ENCODE measurements at places on chromosomes 2 and 18.

- DNase-seq, result no peak
These were observed 21.0 kb upstream of the LOXHD1 start for GRCh38 chr18:46678041-46678440.

DNA sequence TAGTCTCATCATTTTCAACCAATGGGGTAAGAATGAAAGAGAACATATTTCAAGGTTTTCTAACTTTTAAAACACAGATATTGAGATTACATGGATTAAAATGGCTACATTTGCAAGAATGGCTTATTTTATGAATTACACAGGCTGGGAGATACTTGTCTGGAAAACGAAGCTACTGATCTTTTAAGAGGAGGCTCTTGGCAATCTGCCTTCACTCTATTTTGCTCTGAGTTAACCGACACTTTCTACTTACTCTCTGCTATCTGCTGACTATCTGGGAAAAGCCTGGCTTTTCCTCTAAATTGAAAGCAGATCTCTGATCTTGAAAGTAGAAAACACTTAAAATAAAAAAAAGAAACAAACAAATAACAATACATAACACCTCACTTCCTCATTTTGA is 325.4 kb upstream of the LINC00305 start:
- DNase-seq, result no peak

- DNase-seq, result no peak
These were observed 75.9 kb downstream of the CABLES1 start for GRCh38 chr18:23211146-23211545.

GRCh38 chr2:138818556-138818955 is 38.4 kb upstream of the NXPH2 start:
- DNase-seq, result no peak

DNA sequence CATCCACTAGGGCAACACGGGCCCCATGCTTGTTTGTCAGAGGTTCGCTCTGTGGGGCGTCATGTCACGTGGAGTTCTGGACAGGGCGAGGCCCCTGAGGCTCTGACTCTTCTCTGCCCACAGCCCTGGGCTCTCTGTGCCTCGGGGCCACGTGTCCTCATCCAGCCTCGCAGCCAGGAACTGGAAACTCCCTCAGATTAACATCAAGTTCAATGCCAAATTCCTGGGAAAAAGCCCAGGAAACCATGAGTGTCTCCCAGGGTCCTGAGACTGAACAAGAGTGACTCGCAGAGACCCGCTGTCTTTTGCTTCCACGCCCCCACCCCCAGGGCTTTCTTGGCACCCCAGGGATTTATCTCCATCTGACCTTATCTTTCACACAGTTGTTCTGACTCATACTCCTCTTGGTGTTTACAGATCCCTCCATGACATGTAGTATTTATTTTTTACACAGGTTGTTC is 174.0 kb upstream of the PIEZO2 start:
- no peak for DNase-seq

- DNase-seq, result no peak
These were observed 127.9 kb upstream of the LGALSL start for GRCh38 chr2:64325852-64326577.

- no peak for DNase-seq
These were observed 397.1 kb downstream of the ERBB4 start for GRCh38 chr2:212141499-212141898.

DNA sequence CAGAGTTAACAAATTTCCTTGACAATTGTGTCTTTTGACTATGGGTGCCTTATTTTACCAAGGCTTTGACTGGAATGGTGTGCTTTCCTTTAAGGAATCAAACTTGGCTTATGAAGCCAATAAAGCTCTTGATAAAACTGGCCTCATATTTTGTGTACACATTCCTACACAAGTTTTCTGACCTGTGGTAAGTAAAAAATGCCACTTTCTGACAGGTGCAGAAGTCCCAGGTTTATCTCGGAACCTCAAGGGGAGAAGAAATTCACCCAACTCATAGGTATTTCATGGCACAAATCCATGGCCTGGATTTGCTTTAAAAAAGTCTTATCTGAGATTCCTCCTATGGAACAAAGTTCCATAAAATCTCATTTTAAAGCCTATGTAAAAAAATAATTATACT is 880.6 kb upstream of the LRATD1 start:
- no peak for DNase-seq

GRCh38 chr2:61018318-61018755 is 282 bp upstream of the PUS10 start:
- no peak for DNase-seq

DNA sequence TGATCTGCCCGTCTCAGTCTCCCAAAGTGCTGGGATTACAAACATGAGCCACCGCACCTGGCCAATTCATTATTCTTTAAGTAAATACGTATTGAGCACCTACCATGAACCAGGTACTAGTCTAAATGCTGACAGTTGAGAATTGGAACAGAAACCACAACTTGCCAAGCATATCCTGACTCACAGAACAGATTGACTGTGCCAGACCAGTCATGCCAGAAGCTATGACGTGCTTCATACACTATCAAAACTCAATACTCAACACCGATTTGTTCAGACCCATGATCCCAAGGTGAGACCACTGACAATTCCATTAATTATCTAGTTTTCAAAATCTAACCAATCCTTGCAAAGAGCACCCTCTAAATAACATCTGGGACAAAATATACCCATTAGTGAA is 148.6 kb downstream of the B3GNT2 start:
- DNase-seq, result no peak

DNA sequence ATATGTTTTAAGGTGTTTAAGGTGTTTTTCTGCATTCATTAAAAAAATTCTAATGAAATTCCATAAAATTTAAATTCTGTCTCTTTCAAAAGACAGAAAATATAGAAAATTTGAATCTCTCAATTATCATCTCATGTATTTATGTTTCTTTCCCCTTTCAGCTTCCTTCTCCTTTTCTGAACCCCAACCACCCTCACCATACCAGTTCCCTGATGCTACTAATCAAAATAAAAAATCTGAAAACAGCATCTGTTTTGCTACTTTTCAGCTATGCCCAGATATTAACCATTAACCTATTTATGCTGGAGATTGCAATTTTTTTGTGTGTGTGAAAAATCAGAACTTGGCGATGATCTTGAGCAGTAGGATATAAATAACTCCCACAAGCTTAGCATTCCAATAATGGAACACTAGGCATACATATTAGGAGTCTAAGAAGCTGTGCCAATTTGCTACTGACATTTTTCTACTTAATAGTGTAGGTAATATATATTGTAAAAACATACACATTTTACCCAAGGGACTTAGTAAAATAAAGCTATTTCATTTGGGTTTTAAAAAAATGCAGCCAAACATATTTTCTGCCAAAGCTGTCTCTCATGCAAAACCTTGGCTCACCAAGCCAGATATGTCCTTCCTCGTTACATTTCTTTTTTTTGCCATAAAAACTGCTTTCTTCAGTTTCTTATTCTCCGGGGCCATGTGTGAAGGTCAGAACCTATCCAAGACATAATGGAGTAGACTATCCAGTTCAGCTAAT is 32.6 kb upstream of the AGPS start:
- DNase-seq, result no peak

- DNase-seq, result no peak
These were observed 24.4 kb downstream of the ADRA2B start for GRCh38 chr2:96091711-96092572.

- no peak for DNase-seq
These were observed 110.9 kb downstream of the LYPD6 start for GRCh38 chr2:149441255-149441654.

- no peak for DNase-seq
These were observed 117.7 kb downstream of the MEMO1 start for GRCh38 chr2:31893094-31893493.

- DNase-seq, result no peak
These were observed 455.2 kb upstream of the RAB12 start for GRCh38 chr18:8153887-8154583.

GRCh38 chr18:12252061-12252460 is 2.1 kb upstream of the CIDEA start:
- no peak for DNase-seq

DNA sequence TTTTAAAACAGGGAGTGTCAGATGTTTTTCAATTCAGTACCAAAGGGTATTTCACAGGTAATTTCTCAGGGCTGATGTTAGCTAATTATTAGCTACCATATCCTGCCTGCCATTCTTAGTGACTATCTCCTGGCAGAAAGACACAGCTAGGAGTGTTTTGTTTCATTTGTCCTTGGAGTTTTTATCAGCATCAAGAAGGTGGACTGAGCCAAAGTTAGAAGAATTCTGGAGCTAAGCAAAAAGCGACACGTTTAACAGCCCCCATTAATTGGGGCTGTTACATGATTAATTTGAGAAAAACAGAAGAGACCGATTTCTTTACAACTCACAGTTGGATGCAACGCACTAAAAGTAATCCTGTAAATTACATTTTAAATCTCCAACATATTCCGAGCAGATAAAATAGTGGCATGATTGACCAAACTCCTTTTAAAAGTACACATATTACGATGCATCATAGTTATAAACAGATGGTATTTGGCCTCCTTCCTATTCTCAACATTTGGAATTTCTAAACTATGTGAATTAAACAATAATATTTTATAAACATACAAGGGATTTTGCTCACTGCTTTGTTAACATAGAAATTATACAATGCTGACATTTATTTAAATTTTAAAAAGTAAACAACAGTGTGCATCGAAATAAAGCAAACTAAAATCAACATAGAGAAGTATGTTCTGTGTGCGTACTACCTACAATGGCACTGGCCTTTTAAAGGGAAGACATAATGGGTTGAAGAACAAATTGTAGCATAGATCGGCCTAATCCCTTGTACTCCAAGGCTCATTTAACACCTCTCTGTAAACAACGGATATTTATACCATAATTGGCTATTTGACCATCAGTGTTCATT is 585.1 kb downstream of the ZEB2 start:
- DNase-seq, result no peak

GRCh38 chr2:197137826-197138477 is 172.6 kb downstream of the ANKRD44 start:
- no peak for DNase-seq

DNA sequence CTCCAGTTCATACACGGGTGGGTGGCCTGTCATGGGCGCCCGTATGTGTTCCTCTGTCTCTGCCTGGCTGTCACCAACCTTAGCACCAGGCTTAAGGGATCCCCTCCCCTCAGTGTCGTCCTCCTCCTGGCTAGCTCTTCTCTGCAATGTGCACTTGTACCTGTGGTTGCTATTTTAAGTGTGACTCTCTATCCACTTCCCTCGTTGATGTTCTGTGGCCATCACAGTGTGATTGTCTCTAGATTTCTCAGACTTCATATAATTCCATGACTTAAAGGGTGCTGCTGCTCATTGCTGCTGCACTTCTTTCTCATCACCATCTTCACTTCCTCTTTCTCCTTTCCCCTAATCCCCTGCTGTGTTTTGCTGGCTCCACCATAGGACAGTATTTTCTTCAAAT is 143.4 kb downstream of the EML6 start:
- DNase-seq, result no peak

GRCh38 chr2:114864901-114865300 is 422.5 kb downstream of the DPP10 start:
- DNase-seq, result no peak

DNA sequence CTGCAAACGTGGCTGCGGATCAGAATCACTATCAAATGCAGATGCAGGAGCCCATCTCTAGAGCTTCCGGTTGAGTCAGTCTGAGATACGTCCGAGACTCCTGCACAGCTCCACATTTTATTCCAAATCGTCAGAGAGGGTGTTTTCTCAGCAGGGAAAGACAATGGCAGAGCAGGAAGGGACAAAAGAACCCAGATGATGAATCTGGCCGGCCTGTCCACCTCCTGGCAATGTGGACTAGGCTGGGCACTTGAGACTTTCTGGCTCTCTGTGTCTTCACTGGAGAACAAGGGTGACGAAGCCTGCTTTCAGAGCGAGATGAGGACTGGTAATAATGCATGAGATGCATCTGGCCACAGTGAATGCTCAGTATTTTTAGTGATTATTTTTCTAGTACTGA is 255.9 kb upstream of the MYT1L start:
- DNase-seq, result no peak

DNA sequence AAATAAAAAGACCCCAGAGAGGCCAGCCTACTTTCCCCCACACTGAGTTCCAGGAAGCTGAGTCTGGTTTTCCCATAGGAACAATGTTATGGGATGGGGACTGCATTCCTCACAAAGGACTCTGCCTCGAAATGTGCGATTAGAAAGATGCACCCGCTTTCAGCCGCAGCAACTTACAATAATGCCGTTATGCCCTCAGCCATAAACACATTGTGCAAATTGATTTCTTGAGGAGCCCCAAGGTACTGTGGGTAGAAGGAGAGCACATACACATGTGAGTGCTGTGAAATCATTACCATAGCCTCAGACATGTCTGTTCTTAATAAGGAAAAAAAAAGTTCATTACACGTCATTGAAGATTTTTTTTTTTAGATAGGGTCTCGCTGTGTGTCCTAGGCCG is 64.7 kb downstream of the AGAP1 start:
- DNase-seq, result no peak

- DNase-seq, result no peak
These were observed 539.0 kb downstream of the SOX11 start for GRCh38 chr2:6231166-6231565.

GRCh38 chr18:21851327-21851961 is 110.9 kb downstream of the MIB1 start:
- no peak for DNase-seq

DNA sequence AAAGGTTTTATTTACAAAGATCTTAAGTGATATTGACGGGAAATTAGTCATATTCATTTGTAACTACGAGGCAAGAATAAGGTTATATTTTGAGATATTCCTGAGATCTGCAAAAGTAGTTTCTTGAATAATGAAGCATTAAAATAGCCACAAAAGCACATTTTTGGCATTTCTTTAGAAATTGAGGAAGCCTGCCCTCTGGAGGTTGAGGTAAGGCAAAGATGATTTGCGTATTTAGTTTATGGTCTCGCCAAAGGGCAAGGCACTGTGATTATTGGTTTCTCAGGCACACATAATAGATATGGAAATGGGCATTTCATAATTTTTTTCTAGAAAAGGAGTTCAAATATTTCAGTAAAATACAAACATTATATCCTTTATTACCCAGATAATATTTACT is 143.7 kb upstream of the RPRM start:
- no peak for DNase-seq

DNA sequence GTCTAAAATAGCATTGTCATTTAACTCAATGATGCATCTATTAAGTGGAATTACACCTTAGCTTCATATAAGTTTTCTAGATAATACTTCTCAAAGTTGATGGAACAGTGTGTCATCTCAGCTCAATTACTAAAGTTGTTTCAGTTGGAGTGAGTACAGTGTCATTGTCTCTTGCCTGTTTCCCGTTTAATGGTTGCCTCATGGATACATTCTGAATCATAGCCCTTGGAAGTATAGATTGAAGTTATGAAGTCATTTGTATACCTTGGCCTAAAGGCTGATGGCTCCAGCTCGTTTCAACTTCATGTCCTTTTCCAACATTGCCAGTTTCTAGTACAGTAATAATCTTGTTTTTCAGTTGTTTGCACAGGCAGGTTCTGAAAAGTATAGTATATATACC is 130.5 kb upstream of the NOSTRIN start:
- no peak for DNase-seq

- DNase-seq, result no peak
These were observed 41.4 kb downstream of the FMNL2 start for GRCh38 chr2:152376385-152376784.
